ENCODE measurements at places on chromosomes 7 and 10. TPM values are rescaled to one million over a fixed set of nuclear protein-coding genes. Genes with fewer than 3 reads are reported as not detected.

DNA sequence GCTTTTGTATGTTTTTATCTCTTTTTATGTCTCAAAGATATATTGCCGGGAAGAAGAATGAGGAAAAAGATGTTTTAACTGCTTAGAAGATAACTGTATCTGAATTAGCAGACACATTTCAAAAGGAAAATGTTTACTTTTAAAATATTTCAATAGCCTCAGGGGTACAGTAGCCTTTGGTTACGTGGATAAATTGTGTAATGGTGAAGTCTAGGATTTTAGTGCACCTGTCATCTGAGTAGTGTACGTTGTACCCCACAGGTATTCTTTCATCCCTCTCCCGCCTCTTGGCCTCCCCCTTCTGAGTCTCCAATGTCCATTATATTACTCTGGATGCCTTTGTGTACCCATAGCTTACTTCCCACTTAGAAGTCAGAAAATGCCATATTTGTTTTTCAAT is 222.1 kb downstream of the FANK1 start:
- DNase-seq, result no peak

- no peak for DNase-seq
These were observed 258.8 kb downstream of the PHF14 start for GRCh38 chr7:11232462-11232861.

- no peak for DNase-seq
These were observed 105.3 kb downstream of the DGKI start for GRCh38 chr7:137741443-137741842.

CTAGE8 gene
- not detected for polyA plus RNA-seq

- DNase-seq, result no peak
These were observed 34.4 kb downstream of the CSGALNACT2 start for GRCh38 chr10:43172645-43173044.

GPER1 gene
- polyA plus RNA-seq, result 5.0 TPM

DNA sequence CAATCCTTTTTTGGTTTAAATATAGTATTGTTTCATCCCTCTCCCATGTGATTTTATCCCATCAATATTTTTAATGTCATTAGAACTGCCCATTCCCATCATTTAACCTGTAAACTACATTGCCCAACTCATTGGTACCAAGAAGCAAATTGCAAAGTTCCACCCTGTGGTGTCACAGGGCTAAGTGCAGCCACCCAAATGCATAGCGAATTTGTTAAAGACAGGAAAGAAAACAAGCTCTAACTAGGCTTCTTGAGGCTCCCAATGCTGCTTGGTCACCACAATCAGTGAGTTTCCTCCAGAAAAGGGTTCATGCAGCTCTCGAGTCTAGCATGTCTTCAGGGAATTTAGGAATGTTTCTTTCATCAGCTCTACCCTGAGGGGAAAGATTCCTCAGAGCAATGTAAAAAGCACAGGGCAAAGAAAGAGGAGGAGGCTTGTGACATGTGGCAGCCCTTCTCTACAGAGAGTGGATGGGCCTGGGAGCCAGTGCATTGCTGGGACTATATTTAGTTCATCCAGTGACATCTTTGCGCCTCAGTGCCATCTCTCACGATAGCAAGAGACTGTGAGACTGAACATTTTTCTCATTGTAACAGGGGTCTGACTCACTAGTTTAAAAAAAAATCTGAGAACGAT is 58.1 kb downstream of the CAV1 start:
- DNase-seq, result no peak

GRCh38 chr10:83824099-83824498 is 315.2 kb upstream of the GHITM start:
- DNase-seq, result no peak

GRCh38 chr7:130180571-130181262 is 24.5 kb downstream of the TMEM209 start:
- DNase-seq, result no peak

MBL2 gene
- not detected for polyA plus RNA-seq

DNA sequence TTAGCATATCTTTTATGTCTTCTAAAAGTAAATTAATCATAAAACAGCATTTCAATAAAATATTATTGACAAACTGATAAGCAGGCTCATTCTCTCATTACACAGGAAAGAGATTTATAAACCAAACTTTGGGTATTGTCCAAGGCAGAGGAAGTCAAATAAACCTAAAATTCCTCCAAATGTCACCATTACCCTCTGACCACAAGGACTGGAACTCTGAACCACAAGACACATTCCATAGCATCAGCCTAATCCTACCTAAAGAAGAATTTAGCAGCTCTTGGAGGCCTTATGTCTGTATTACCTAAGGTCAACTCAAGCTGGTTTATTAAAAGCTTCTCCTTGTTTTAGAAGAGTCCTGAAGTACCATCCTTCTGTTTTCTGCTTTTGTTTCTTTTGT is 82.4 kb upstream of the SLC13A1 start:
- DNase-seq, result no peak

GRCh38 chr10:116912162-116912561 is 62.9 kb downstream of the ENO4 start:
- DNase-seq, result no peak

CFAP46 gene
- not detected for polyA plus RNA-seq

NPC1L1 gene
- 6.1 TPM for polyA plus RNA-seq

GRCh38 chr7:96173781-96174180 is 148.1 kb downstream of the SLC25A13 start:
- DNase-seq, result no peak

DNA sequence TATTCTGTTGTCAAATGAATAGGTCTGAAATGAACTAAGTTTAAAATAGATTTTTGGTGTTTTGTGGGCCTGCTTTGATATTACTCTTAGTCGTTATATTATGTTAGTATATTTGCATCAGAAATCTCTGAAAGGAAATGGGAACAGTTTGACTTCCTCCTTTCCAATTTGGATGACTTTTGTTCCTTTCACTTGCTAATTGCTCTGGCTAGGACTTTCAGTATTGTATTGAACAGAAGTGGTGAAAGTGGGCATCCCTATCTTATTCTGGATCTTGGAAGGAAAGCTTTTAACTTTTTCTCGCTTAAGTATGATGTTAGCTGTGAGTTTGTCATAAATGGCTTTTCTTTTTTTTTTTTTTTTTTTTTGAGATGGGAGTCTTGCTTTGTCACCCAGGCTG is 273.6 kb upstream of the DKK1 start:
- DNase-seq, result no peak

GRCh38 chr10:31242902-31243301 is 76.1 kb upstream of the ZEB1 start:
- DNase-seq, result no peak

ACTL6B gene
- polyA plus RNA-seq, result not detected

GRCh38 chr7:5708271-5708670 is 73.2 kb downstream of the RNF216 start:
- no peak for DNase-seq

DNA sequence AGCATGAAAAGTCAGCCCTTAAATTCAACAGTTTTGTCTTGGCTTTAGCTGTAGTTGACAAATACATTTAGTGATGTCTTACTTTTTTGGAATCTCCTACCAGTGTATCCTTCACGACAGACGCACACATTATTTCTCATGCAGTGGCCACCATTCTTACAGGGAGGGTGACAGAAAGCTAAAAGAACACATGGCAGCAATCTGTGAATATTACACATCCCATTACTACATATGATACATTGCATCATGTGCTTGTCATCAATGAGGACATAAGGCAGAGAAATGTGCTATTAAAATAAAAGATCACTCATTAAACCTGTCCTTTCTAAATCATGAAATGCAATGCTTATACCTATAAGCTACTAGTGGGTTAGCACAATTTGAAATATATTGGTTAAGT is 66.6 kb downstream of the VWDE start:
- no peak for DNase-seq

DNA sequence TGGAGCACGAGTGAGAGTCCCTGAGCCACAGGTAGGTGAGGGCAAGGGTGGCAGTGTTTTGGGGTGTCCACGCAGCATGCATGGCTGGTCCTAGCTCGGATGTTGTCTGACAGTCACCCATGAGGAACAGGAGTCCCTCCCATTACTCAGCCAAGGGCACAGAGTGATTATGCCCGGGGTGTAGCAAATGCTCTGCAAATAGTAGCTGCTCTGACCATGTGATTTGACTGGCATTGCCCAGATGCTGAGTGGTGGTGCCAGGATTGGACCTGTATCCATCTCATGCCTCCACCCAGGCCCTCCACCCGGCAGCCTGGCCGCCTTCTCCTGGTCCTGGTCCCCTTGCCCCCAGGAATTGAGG is 150.8 kb downstream of the GRK5 start:
- no peak for DNase-seq

GRCh38 chr7:24110056-24110455 is 173.9 kb upstream of the NPY start:
- no peak for DNase-seq

GRCh38 chr10:114618722-114619121 is 39.4 kb downstream of the ABLIM1 start:
- no peak for DNase-seq

IPMK gene
- 2.9 TPM for polyA plus RNA-seq

DNA sequence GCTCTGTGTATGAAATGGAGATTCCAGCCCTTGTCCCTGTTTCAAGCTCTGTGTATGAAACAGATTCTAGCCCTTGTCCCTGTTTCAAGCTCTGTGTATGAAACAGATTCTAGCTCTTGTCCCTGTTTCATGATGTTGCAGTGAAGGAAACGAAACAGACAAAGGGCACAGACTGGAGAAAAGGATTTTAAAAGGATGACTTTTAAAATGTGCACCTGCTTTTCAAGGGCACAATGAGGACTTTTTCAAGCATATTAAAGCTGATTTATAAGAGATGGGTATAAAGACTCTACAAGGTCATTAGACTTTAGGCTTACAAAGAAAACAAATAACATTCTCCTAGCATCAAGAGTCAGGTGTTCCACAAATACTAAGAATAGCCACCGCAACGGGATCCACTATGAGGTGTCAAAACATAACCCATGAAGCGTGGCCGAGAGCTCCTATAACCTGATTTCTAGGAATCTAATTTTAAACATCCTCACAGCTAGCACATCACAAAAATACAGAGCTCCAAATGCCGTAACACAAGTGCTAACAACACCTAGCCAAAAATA is 29.0 kb downstream of the DIP2C start:
- no peak for DNase-seq

GRCh38 chr10:110643035-110643652 is 992 bp upstream of the RBM20 start:
- DNase-seq, result no peak

GRCh38 chr10:11443468-11444154 is 167.8 kb downstream of the USP6NL start:
- no peak for DNase-seq

- DNase-seq, result no peak
These were observed 329.2 kb upstream of the LRGUK start for GRCh38 chr7:133797818-133798520.

NFE2L3 gene
- polyA plus RNA-seq, result 0.38 TPM

GRCh38 chr7:33601884-33602283 is 303.5 kb upstream of the BMPER start:
- DNase-seq, result no peak

- DNase-seq, result no peak
These were observed 42.1 kb upstream of the EMX2 start for GRCh38 chr10:117500456-117500855.

CALN1 gene
- polyA plus RNA-seq, result not detected

PNLIPRP1 gene
- polyA plus RNA-seq, result 0.95 TPM

BHLHA15 gene
- polyA plus RNA-seq, result not detected

DNA sequence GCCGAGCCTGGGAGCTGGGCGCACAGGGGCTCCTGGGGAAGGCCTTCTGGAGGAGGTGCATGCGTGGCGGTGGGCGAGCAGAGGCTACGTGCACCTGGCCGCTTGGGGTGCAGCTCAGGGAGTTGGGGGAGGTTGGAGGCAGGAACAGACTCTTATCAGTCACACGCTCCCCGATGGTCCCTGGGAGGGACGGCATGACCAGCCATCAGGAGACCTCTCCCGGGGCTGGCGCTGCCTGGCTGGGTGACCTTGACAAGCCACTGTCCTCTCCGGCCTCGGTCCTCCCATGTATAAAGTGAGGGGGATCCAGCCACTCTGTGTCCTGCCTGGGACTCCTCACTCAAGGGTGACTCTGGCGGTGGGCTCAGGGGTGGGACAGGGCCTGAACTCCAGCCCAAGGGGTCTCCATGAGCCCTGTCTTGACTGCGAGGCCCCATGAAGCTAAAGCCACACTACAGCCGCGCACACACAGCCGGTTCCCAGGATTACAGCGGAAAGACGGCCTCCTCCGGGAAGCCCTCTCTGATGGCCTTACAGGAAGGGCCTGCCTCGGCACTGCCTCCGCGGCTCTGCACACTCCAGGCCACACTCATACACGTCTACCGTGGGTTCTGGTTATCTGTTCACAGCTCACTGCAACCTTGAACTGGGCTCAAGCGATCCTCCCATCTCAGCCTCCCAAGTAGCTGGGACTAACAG is 2.3 kb downstream of the TMEM184A start:
- no peak for DNase-seq

TMEM273 gene
- 7.8 TPM for polyA plus RNA-seq

MSMB gene
- polyA plus RNA-seq, result not detected

DNA sequence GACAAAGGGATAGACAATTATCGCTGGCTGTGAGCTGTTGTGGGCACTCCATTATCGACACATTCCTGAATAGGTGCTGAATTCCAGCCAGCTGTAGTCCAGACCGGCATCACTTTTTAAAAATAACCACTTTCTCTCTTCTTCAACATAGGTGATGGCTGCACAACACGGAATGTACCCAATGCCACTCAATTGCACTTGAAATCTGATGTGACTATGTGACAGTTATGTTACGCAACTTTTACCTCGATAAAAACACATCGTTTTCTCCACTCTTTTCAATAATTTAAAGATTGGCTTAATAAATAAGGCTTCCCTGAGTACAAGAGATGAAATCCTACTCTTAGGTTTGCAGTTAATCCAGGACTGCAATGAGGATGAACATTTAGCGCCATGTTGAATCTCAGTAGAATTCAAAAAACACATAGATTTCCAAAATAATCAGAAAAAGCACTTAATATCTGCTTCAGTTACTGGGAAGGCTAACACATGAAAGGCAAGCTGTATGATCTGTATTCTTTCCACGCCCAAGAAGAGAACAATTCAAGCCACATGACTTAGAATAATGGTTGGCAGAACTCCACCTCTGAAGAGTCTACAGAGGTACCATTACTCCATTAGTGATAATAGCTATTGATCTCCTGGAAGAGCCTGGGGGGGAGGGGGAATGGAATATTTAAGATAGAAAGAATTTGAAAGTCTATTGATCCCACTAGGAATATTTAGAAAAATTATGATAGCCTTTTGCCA is 3.6 kb downstream of the YWHAG start:
- no peak for DNase-seq

DNA sequence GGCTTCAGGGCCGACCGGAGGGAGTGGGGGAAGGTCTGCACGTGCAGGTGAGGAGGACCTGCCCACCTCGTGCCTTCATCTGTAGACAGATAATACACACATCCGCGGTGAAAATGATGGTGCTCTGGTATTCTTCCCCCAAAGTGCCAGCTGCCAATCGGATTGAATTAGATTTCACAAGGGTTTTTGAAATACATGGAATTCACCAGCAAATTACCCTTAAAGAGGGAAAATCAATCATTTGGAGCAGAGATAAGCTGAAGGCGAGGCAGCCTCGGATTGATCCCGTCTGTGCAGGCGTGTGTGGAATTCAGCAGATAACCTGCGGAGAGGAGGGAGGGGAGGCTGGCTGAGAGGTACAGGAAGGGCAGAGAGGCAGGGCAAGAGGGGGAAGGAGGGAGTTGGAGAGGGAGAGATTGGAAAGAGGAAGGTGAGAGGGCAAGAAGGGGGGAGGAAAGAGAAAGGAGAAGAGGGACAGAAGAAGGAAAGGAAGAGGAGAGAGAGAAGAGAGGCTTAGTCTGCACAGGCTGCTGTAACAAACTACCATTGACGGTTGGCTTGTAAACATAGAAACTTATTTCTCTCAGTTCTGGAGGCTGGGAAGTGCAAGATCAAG is 84.2 kb downstream of the C10orf105 start:
- DNase-seq, result no peak

GRCh38 chr10:125560947-125561346 is 122.0 kb downstream of the TEX36 start:
- DNase-seq, result no peak

ARL4A gene
- 2.7 TPM for polyA plus RNA-seq
